ENCODE measurements at places on chromosomes 7 and 10. TPM values are rescaled to one million over a fixed set of nuclear protein-coding genes. Genes with fewer than 3 reads are reported as not detected.
A peak's percentile ranks its signal among the peaks of the same experiment; 100 is the strongest.

The PLCE1 gene
- not detected for total RNA-seq

The VAX1 gene
- total RNA-seq, result not detected

The APBB1IP gene
- total RNA-seq, result 40.0 TPM

The PPP1R3C gene
- 0.21 TPM for total RNA-seq

The SLC26A3 gene
- not detected for total RNA-seq

The ZNF804B gene
- total RNA-seq, result not detected

The PDK4 gene
- total RNA-seq, result not detected

The ACTL6B gene
- not detected for total RNA-seq

The HECW1 gene
- total RNA-seq, result not detected

The ESYT2 gene
- total RNA-seq, result 61.3 TPM

GRCh38 chr10:63072951-63073350, 60.2 kb upstream of the NRBF2 start:
- no peaks in the 10 kb centered on the region for H3K36me3 ChIP-seq
- H3K27ac ChIP-seq, result no peak overlapping the region
- H3K27me3 ChIP-seq, result peaks cover 15% of the 10 kb centered on the region
- H3K4me3 ChIP-seq, result no peak overlapping the region

GRCh38 chr7:82527851-82528250, 84.3 kb upstream of the CACNA2D1 start:
- no peak overlapping the region for H3K4me3 ChIP-seq
- H3K27ac ChIP-seq, result no peak overlapping the region
- no peak for DNase-seq
- H3K4me1 ChIP-seq, result no peaks in the 10 kb centered on the region
- no peaks in the 10 kb centered on the region for H3K27me3 ChIP-seq

GRCh38 chr10:44339218-44339617, 45.7 kb downstream of the CXCL12 start:
- no peaks in the 10 kb centered on the region for H3K36me3 ChIP-seq
- no peaks in the 10 kb centered on the region for H3K4me1 ChIP-seq
- H3K27ac ChIP-seq, result no peak overlapping the region
- no peaks in the 10 kb centered on the region for H3K27me3 ChIP-seq
- H3K4me3 ChIP-seq, result no peak overlapping the region
- no peak for DNase-seq

- H3K4me1 ChIP-seq, result peaks cover 27% of the 10 kb centered on the region
- no peak for DNase-seq
- H3K4me3 ChIP-seq, result no peak overlapping the region
- no peak overlapping the region for H3K27ac ChIP-seq
- H3K27me3 ChIP-seq, result peaks cover 12% of the 10 kb centered on the region
Measured at GRCh38 chr10:95248989-95249388, 41.8 kb downstream of the PDLIM1 start.

GRCh38 chr10:117514971-117515370, 27.6 kb upstream of the EMX2 start:
- DNase-seq, result no peak
- H3K36me3 ChIP-seq, result no peaks in the 10 kb centered on the region
- H3K4me1 ChIP-seq, result no peaks in the 10 kb centered on the region
- no peak overlapping the region for H3K4me3 ChIP-seq
- H3K27me3 ChIP-seq, result peaks cover 10% of the 10 kb centered on the region

- DNase-seq, result no peak
- H3K36me3 ChIP-seq, result no peaks in the 10 kb centered on the region
- H3K27me3 ChIP-seq, result no peaks in the 10 kb centered on the region
- H3K4me1 ChIP-seq, result no peaks in the 10 kb centered on the region
- H3K27ac ChIP-seq, result no peak overlapping the region
Measured at GRCh38 chr7:158530800-158531609, 56.6 kb downstream of the PTPRN2 start.

DNA sequence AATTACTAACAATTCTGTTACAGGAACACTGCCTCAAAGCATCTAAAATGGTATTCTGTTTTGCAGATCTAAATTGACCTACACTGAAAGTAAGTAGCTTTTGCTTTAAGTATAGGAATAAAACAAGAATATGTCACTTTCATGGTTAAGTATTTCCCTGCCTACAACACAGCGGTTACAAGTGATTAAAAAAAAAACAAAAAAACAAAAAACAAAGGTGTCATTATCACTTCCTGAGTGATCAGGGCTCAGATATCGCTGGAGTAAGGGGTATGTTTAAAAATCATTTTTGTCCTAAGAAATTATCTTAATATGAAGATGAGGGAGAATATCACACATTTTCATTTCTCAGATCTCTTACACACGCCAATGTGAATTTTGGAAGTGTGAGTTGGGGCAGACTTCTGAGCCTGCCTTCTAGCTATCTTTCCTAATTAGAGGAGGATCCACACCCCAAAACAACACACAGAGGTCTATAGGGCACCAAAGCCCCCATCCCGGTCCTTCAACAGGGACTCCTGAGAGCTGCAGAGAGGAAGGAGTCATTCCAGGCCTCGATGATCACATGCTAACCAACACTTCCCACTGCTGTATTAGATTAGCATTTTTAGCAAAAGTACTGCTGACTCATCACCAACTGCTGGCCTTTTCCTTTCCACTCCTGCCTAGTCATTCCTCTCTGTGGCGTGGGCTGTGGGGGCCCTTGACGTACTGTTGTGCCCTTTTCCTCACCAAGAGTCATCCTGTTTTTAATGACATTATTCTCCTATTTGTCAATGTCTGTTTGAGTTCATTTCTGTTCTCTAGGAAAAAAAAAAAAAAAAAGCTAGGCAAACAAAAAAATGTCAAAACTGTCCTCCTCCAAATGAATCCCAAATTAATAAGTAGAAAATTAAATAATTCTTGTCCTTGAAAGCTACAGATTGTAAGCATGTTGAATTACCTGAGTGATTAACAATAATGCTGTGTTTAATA, 31.2 kb downstream of the PRTFDC1 start:
- peak overlapping the region; percentile 55 for H3K4me3 ChIP-seq
- DNase-seq, result peak; percentile 77
- no peaks in the 10 kb centered on the region for H3K27me3 ChIP-seq

DNA sequence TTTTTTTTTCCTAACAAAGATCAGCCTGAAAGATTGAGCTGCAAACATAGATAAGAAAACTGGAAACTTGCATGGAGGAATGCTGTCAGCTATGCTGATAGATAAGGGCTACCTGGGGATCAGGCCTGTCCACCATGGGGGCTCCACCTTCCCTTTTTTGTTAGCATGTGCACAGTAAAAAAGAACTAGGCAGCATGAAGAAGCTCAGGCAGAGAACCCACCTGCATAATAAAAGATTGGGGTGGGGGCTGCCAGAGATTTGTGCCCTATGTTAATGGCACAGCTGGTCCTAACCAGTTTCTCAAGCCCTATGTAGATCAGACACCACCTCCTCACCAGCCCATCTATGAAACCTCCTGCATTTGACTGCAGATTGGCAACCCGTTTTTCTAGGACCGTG, 45.4 kb upstream of the CACNB2 start:
- H3K4me3 ChIP-seq, result no peak overlapping the region
- H3K36me3 ChIP-seq, result no peaks in the 10 kb centered on the region
- DNase-seq, result no peak
- H3K27me3 ChIP-seq, result no peaks in the 10 kb centered on the region
- H3K4me1 ChIP-seq, result no peaks in the 10 kb centered on the region

GRCh38 chr10:127435246-127435645, 113.9 kb upstream of the NPS start:
- H3K4me3 ChIP-seq, result no peak overlapping the region
- H3K27ac ChIP-seq, result no peak overlapping the region
- H3K27me3 ChIP-seq, result no peaks in the 10 kb centered on the region

DNA sequence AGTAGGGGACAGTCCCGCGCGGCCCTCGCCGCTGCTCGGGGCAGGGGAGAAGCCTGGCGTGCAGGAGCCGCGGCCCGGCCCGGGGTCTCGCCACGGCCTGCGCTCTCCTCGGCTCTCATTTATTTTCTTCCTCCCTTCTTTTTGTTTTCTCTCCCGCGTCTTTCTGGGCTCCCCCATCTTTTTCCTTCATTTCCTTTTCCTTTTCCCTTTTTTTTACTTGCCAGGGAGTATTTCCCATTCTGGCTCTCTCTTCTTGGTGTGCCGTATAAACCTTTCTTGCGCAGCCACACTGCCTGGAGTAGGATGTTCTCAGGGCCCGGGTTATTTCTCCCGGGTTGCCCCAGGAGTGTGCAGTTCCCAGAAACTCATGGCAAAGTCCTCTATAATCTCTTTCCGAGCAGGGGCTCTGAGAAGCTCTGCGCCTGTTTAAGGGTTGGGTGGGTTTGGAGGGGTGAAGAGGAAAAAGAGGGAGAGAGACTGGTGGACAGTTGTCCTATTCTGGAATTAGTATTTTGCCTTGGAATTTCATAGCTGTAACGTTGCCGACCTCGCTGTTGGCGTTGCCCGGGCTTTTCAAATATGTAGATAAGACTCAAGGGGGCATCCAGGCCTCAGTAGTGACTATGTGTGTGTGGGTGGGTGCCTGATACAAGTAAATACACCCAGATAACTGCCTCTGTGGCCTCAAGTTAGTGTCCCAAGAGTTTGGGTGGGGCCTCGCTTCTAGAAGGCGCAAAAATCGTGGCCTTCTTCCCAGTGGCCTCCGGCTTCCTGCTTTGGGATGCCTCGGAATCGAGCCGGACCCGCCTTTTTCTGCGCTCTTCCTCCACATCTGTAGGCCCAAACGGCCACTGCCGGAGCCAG, 4.3 kb upstream of the ZNF503 start:
- DNase-seq, result no peak
- peaks cover 26% of the 10 kb centered on the region for H3K4me1 ChIP-seq
- H3K4me3 ChIP-seq, result no peak overlapping the region
- H3K36me3 ChIP-seq, result peaks cover 5% of the 10 kb centered on the region
- H3K27ac ChIP-seq, result no peak overlapping the region

DNA sequence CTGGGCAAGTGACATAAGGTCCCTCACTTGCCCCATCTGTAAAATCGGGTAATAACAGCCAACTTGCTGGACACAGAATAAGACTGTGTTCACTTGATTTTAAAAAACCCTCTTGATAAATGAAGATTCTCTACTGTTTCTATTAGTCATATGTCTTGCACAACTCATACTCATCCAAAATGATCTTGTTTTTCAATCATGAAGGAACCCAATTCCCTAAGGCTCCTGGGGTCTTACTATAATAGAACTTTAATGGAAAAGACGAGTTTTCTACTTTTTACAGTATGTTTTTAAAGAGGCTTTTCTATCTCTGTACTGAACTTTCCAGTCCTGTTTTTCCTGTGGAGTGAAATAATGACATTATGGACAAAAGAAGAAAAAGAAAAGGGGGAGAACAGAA, 103.8 kb downstream of the ARID5B start:
- peaks cover 64% of the 10 kb centered on the region for H3K4me1 ChIP-seq
- peaks cover 85% of the 10 kb centered on the region for H3K36me3 ChIP-seq
- no peaks in the 10 kb centered on the region for H3K27me3 ChIP-seq
- no peak overlapping the region for H3K4me3 ChIP-seq
- no peak for DNase-seq

GRCh38 chr10:130336617-130337304, 200.6 kb downstream of the GLRX3 start:
- no peaks in the 10 kb centered on the region for H3K27me3 ChIP-seq
- H3K27ac ChIP-seq, result no peak overlapping the region
- DNase-seq, result no peak
- H3K4me3 ChIP-seq, result no peak overlapping the region
- no peaks in the 10 kb centered on the region for H3K36me3 ChIP-seq
- no peaks in the 10 kb centered on the region for H3K4me1 ChIP-seq

GRCh38 chr7:133330085-133330484, 77.2 kb downstream of the EXOC4 start:
- H3K27me3 ChIP-seq, result no peaks in the 10 kb centered on the region
- no peak overlapping the region for H3K4me3 ChIP-seq
- no peak overlapping the region for H3K27ac ChIP-seq

DNA sequence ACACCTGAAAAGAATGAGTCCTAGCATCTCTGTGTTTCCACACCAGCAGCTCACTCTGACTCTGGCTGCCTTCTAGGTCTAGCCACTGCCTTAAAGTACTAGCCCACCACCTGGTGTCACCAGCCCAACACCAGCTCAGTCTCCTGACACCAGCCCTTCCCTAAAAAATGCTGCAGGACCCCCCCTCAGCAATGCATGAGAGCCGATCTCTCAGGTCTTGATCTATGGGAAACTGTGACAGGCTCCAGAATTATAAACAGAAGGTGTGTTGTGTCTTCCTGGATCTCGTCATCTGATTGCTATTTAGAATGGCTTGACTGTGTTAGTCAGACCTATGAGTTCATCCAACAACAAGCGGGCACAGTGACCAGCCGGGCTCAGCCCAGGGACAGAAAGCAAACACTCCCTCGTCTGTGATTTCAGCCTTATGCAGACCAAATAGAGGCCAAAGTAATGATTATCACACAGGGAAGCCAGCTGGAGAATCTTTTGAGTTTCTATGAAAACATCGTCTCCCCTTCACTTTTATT, 66.6 kb downstream of the CUBN start:
- H3K4me1 ChIP-seq, result peaks cover 28% of the 10 kb centered on the region

DNA sequence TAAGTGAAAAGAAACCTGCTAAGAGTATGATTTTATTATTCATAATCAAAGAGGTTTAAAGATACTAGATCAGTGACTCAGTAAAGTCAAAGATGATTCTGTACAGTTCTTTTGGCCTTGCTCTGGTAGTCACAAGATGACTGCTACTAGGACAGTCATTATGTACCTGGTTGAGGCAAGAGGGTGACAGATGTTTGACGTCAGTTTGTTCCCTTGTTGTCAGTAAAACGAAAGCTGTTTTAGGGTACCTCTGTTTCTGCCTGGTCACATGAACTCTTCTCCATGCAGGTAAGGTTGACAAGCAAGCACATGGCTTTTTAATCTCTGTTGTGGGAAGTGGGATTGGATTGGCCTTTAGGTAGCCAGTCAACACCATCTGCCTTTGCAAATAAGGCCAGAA, 308.0 kb downstream of the EXOC4 start:
- no peaks in the 10 kb centered on the region for H3K36me3 ChIP-seq
- H3K4me1 ChIP-seq, result peaks cover 2% of the 10 kb centered on the region
- DNase-seq, result no peak

DNA sequence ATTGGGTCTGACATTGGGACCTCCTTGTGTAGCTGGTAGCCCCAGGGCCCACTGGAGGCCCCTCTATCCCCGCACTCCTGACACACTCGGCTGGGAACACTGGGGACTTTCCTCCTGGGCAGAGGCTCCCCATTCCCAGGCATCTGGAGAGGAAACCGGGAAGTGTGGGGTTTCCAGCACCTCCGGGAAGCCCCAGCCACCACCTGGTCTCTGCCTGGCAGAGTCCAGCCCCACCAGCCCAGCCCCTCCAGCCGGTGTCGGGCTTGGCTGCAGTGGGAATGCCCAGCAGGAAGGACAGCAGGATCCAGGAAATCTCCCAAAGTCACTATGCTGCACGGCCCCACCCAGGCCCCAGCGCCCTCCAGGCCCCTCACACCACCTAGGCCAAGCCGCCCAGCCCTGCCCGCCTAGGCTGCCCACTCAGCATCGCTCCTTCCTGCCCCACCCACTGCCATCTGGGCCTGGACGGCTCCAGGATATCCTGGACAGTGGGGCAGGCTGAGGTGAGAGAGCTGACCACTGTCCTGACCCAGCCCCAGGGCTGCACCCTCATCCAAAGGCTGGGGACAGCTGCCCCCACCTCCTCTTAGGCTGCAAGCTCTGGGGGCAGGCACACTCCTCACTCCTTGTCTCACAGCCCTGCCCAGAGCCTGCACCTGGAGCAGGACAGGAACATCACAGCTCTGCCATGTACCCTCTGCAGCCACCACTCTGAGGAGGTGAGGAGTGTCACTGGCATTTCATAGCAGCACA, 11.8 kb downstream of the RASGEF1A start:
- peaks cover 3% of the 10 kb centered on the region for H3K27me3 ChIP-seq
- no peak for DNase-seq
- no peaks in the 10 kb centered on the region for H3K36me3 ChIP-seq
- H3K4me3 ChIP-seq, result no peak overlapping the region
- no peak overlapping the region for H3K27ac ChIP-seq
